ENCODE measurements at places on chromosomes 7 and 10.

- DNase-seq: no peak
These were observed 649.1 kb downstream of the TNS3 start for GRCh38 chr7:46932676-46933424.

GRCh38 chr7:117960351-117960750 lies 87.1 kb upstream of the CTTNBP2 start:
- DNase-seq: no peak

- DNase-seq: no peak
These were observed 9.1 kb downstream of the CACNA2D1 start for GRCh38 chr7:82434275-82435022.

DNA sequence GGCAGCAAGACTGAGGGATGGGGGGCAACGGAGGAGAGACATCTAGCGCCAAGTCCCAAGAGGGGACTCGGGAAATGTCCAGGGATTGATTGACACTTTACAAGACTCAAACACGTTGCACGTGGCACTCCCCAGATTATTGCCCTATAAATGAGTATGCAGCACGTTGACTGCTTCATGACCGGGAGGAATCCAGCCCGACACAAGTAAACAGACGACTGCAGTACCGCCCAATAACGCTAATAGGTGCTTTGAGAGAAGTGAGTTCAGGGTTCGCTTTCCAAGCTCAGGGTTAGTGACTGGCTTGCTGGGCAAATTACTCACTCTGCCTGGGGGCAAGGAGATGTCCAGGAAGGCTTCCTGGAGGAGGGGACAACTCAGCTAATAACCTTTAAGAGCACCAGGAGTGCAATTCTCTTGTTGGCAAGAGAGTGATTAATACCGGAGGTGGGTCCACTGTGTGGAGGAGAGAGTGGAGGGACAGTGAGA lies 73.3 kb upstream of the MYL10 start:
- no peak for DNase-seq

GRCh38 chr10:30455816-30456215 lies 21.8 kb downstream of the MAP3K8 start:
- no peak for DNase-seq

GRCh38 chr10:90917968-90918318 lies 2.9 kb downstream of the ANKRD1 start:
- no peak for DNase-seq

DNA sequence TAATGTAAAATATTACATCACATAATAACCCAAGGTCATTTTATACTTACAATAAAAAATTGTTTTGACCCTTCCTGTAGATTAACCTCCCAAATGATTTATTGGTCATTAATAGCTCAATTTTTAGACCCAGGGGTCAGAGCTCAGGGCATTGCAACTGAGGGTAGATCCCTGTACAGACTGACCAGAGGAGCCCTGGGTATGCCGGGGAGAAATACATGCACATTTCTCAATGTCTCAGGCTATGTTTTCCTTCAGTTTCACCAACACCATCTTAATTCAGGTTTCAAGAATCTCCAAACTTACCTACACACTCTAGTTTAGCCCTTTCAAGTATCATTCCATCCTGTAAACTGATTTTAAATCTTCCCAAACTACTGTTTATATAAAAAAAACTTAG lies 46.2 kb downstream of the CALD1 start:
- DNase-seq: no peak

DNA sequence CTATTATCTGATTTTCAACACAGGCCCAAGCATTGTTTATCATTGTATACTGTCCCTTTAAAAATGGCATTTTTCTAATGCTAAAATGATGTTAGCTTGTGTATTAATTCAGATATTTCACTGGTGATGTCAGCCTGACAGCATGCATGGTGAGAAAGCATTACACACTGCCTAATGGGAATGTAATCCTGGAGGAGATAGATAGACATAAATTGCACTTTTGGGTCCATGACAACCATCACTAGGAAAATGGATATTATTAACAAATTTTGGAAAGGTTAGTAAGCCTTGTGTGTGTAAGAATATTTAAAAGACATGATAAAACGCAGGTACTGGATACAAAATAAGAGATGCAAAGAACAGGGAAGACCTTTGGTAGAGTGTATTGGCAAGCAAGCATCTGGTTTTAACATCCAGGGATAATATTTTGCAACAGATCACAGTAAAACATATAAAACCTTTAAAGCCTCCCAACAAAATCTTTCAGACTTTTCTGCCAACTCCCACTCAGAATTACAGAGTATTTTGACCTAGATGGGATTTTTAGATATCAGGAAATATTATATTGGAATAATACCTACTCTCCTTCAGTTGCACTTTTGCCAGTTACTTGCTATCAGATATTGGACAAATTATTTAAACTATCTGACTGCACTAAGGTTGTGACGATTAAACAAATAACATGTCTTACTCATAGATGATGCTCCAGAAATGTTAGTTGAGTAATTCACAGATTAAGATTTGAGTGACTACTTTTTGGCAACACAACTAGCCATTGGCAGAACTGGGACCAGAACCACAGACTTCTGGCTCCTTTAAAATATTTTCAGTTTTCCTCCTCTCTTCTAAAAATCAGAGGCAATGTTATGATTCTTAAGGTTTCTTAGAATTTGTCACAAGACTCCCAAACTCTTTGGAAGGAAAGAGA lies 291.6 kb upstream of the SEMA3C start:
- DNase-seq: no peak

GRCh38 chr10:117249493-117250093 lies 8.7 kb downstream of the SLC18A2 start:
- no peak for DNase-seq

GRCh38 chr7:45663965-45664633 lies 89.9 kb downstream of the ADCY1 start:
- no peak for DNase-seq

- DNase-seq: no peak
These were observed 43.8 kb downstream of the LRRC18 start for GRCh38 chr10:48895803-48896195.

GRCh38 chr10:108755646-108756045 lies 1167.7 kb downstream of the XPNPEP1 start:
- DNase-seq: no peak

DNA sequence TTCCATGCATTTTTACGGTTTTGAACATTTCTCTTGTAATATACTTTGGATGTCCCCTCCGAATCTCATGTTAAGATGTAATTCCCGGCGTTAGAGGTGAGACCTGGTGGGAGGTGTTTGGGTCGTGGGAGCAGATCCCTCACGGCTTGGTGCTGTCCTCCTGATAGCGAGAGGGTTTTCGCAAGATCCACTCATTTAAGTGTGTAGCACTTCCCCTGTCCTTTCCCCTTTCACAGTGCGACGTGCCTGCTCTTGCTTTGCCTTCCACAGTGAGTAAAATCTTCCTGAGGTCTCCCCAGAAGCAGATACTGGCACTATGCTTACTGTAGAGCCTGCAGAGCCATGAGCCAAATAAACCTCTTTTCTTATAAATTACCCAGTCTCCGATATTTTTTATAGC lies 6.6 kb downstream of the GPR141 start:
- DNase-seq: no peak

DNA sequence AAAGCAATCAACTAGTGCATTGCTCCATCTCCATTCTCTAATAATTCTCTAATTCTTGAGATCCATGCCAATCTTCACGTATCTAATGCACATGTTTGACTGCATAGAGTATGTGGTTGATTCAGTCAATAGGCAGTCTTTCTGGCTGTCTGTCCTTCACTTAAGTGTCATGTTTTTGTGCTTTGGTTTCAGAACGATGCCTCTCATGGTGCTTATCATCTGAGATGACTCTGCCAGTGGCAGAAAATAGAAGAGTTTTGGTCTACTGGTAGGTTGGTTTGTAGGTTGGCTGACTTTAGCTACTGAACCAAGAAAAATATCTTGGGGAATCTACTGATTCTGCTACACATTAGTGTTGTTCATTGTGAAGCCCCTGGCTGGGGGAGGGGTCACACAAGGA lies 364.2 kb downstream of the SFMBT2 start:
- no peak for DNase-seq

DNA sequence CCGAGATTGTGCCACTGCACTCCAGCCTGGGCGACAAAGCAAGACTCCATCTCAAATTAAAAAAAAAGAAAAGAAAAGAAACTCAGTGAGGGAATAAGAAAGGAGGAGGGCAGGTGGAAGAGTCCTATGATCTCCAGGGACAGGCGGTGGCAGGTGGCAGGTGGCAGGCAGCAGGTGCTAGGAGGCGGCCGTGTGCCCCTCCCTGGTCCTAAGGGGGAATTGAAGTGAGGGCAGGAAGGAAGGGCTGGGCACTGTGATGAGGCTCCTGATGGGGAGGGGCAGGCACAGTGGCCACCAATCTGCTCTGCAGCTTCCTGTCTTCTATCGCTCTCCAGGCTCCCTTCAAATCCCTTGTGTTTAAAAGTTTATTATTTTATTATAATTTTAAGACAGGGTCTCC lies 41.2 kb upstream of the UBE3C start:
- no peak for DNase-seq

GRCh38 chr10:10528563-10528910 lies 489.1 kb upstream of the CELF2 start:
- no peak for DNase-seq

GRCh38 chr10:118760265-118760664 lies 5.5 kb upstream of the CACUL1 start:
- DNase-seq: no peak

DNA sequence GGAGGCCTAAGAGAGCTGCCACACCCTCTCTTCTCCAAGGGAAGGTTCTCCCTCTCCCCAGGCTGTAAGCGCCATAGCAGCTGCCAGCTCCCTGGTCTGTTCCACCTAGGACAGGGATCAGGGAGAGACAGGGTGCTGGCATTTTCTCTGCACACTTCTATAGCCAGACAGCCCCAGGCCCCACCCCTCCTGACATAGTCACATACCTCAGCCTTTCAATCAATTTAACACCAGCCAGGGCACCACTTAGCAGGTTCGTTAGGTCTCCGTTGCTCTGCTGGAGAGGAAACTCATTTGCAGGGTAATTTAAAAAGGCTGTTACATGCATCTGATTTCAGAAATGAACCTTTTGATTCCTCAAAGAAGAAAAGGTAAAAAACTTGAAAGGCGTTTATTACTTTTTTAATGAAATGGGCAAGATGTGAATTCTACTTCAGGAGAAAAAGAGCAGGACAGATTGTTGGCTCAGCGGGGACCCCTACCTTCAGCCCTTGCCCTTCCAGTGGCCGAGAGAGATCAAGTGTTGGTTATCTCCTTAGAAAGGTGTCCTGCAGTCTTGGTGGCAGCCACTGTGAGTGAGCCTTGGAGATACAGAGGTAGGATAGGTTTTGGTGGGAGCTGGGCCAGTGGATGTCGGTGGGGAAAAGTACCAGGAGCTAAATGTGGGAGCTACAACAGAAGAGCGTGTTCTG lies 180.5 kb upstream of the GALNT17 start:
- DNase-seq: no peak

DNA sequence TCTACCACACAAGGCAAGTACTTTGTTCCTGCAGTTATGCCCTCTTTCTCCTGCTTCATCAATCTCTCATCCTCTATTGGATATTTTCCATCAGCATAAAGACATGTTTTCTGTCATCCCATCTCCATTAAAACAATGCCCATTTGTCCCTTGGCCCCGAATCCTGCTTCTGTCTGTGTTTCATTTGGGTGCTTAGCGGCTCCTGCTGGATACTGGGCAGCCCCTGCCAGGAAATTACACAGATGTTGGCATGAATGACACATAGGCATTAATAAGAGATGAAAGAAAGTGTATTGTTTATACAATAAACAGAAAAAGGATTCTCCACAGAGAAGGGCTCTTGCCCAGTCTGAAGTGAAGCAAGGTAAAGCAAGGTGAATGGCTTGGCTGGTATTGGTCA lies 765.3 kb downstream of the REEP3 start:
- no peak for DNase-seq

DNA sequence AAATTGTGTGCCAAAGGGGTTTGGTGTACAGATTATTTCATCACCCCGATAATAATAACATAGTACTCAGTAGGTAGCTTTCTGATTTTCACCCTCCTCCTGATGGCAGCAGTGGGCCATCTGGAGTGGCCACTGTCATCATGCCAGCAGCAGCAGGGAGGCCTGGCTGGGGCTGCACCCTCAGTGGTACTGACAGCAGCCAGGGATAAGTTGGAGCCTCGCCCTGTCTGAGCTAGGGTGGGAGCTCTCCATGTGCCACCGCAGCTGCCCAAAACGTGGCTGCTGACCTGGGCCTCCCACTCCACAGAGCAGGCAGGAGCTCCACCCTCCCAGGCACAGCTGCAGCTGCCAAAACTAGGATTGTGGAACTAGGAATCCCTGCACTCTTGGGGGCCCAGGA lies 700.8 kb upstream of the KCND2 start:
- no peak for DNase-seq

GRCh38 chr7:82449910-82450309 lies 6.3 kb upstream of the CACNA2D1 start:
- DNase-seq: no peak

DNA sequence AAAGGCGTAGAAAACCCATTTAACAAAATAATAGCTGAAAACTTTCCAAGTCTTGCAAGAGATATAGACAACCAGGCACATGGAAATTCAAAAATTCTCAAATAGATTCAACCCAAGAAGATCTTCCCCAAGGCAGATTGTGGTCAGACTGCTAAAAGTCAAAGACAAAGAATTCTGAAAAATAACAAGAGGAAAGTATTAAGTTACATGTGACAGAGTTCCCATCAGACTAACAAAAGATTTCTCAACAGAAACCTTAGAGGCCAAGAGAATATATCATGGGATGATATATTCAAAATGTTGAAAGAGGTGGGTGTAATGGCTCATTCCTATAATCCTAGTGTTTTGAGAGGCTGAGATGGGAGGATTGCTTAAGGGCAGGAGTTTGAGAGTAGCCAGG lies 59.8 kb downstream of the TMEM178B start:
- DNase-seq: no peak

GRCh38 chr7:134826105-134826504 lies 46.7 kb downstream of the CALD1 start:
- DNase-seq: no peak

- no peak for DNase-seq
These were observed 251.6 kb upstream of the MKLN1 start for GRCh38 chr7:131076032-131076431.

DNA sequence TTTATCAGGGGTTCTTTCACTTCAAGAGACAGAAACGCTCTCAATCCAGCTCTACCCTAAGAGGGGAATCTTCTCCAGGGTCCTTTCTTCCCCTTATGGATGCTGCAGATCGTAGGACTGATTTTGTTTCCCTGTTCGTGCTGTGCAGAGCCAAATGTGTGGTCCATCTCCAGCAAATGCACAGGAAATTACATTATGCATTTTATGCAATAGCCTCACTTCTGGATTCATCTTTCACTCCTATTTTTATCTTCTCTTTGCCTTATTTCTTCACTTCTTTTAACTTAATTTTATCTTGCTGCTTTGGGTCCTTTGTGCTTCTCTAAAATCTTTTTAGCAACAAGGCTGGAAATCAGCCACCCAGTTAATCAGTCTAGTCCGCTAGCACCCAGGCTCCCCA lies 184.5 kb upstream of the INHBA start:
- no peak for DNase-seq
